ENCODE measurements at places on chromosomes 4 and X.

- peak; percentile 0 for DNase-seq
These were observed 504.5 kb upstream of the FRG1 start for GRCh38 chr4:189436207-189436606.

DNA sequence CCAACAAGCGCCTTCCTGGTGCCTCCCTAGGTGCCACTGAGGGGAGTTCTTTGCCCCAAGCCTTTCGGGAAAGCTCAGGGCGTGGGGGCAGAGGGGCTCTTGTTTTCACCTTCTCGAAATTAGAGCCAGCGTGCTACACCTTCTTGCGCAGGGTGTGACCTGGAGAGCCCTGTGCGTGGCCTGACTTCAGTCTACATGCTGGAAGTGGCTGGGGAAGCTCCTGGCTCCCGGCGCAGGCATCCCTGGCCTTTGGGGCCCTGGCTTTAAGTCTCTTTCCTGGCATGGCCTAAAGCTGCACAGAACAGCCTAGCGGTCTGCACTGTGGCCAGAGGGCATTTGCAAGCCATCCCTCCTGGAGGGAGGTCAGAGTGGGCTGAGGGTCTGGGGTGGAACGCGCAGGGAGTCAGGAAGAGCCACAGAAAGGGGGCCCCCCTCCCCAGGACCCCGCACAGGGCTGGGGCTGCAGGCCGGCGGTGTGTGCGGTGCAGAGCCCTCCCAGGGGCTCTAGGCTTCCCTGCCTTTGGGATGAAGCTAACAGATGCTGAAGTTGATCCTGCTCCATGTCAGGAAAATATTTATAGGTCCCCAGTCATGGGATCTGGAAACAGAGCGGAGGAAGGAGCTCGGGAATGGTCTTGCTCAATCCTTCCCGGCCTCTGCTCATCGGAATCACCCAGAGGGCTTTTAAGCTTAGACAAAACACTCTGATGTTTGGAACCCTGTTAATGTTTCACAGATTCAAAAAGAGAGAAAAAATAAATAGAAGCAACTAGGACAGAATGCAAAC, 781 bp upstream of the SPON2 start:
- peak; percentile 99 for DNase-seq

DNA sequence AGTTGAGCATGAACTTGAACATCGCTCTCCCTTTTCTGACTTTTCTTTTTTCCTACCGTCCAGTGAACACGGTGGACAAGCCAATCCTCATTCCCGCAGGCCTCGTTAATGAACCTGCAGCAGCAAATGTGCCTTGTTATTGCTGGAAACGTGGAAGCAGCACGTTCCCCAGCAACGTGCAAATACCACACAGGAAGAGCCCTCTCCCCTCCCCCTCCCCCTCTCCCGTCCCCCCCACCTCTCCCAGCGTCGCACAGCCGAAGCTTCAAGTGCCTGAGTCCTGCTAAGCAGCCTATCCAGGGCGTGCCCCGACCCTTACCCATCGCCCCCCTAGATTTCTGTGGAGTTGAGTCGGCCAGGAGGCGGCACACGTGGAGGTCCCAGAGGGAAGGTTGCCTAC, 219.9 kb downstream of the BCOR start:
- no peak for DNase-seq

GRCh38 chrX:72146527-72146926, 14.8 kb upstream of the RTL5 start:
- DNase-seq = no peak

- DNase-seq = no peak
These were observed 59.4 kb downstream of the GPM6A start for GRCh38 chr4:175752664-175753063.

- no peak for DNase-seq
These were observed 482.0 kb downstream of the SMARCA1 start for GRCh38 chrX:129041319-129041718.

DNA sequence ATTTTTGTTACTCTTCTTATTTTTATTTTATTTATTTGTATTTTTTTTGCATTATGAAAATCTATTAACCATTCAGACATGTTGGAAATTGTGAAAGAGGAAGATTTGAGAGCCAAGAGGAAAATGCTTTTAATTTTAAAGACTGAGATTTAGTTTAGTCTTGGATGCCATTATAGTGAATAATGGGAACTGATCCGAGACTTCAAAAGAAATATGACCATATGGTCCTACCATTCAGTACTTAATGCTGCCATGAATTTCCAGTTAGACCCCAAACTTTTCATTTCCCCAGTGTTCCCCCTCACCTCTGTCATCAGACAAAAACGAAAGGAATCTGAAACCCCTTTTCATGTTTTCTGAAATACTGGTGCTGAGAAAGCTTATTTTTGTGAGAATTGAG, 95.5 kb downstream of the TENM3 start:
- DNase-seq = no peak

DNA sequence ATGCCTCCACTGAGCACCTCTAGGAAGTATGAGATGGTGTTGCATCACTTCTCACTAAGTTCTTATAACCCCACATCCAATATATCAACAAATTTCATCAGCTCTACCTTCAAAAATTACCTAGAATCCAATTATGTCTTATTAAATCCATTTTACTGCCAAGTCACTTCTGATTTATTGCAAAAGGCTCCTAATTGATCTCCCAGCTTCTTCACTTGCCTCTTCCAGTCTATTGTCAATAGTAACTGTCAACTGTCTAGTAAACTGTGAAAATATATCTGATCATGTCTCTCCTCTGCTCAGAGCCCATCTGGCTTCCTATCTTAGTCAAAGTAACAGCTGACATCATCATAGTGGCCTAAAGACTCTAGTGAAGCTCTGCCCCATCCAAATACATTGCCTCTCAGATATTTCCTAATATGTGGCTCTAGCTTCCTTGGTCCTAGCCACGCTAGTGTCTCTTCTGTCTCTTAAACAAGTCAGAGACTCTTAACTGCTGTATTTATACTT, 414.5 kb upstream of the ATOH1 start:
- no peak for DNase-seq

GRCh38 chrX:67730296-67730695, 186.5 kb downstream of the AR start:
- DNase-seq = no peak

DNA sequence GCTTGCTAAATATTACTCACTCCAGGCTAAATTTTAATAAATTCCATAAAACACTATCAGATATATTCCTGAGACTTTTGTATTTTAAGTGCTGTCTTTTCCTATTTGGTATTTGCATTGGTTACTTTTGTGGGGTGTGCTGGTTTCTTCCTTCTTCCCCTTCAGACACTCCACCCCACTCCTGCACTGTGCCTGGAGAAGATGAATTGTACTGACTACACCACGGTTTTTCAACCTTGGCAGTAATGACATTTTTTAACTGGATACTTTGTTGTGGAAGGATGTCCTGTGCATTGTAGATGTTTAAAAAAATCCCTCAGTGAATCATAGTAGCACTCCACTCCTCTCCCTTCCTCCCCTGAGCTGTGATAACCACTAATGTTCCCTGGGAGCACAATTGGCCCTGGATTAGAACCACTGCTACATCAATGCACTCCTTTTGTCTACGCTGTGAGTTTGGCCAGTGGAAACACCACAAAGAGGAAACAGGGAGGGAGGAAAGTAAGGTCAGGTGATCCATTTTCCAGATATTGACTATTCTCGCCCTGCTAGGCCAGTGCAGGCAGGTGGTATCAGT, 36.3 kb downstream of the SNCA start:
- DNase-seq = no peak

DNA sequence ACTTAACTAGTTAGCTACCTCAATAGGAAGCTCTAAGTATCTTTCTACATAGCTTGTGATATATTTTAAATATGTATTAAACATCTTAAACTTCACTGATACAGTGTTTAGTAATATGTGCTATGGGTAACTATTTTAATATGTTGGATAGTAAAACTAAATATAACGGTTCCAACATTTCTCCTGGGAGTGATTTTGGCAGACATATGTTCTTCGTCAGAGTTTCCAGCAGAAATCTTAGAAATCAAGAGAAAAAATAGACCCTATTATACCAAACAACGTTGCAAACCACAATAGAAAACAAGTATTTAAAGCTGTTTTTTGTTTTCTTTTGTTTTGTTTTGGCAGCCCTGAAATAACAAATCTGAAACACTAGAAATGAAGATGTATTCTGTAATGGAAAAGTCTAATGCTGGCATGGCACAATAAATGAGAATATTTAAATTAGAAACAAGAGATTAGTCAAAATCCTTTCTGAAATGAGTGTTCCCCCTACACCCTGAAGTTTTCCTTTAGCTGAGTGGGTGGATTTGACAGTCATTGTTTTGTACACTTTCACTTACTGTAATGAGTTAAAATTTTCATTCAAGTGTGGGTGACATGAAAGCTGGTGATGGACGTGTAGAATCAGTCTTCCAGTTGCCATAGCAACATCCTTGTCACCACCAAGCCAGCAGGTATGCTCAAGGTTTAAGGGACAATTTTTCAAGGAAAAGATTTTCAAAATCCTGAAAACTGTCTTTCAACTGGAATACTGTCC, 233.5 kb downstream of the SCFD2 start:
- peak; percentile 36 for DNase-seq

DNA sequence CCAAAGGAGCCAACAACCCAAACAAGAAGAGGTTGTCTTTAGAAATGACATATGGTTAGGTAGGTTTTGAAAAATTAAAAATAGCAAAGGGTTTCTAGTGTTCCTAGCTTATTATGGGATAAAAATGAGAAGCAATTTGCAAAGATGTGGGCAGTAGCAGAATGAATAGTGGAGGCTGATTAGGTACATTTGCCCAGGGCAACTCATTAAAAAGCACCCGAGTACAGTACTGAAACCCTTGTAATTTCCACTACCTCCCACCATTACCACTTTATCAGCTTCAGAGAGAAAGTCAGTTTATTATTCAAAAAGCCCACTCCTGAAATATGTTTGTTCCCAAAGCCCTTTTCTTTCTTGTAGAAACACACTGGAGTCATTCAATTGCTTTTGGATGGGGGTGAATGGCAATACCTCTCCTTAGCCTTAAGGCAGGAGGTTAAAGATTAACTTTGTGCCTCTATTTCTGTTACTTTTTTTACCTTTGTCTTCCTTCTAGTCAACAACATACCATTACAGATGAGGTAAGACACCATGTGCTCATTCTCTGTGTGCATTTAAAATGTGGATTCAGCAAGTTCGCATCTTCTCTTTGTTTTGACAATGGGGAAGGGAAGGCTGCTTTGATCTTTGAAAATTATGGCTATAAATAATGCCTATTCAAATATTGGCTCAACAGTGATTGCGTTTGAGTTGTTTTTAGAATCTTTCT, 353.8 kb upstream of the CASK start:
- DNase-seq = no peak

DNA sequence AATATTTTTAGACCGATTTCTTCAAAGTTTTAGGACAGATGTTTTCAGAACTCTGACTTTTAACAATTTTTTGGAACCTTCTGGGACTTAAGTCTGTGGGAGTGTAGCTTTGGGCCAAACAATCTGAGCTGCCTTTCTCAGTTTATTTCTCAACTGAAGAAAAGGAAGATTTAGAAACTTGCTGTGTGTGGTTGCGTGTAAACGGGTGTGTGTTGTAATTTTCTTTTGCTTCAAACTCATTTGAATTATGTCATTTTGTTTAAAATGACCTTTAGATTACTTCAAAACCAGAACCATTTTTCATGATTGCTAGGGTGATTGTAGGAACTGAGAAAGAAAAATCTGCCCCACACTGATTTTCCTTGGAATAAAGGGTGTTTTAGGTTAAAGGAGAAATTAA, 577.7 kb upstream of the GALNTL6 start:
- DNase-seq = no peak
